ENCODE measurements at places on chromosomes 11 and 22.
A peak's percentile ranks its signal among the peaks of the same experiment; 100 is the strongest.

GRCh38 chr11:68038718-68039525 is at the start of gene TCIRG1:
Gene TCIRG1, plus strand, starts transcription at chr11:68039025. Its CDS starts 2,247 bp downstream, at chr11:68041272.
- peak; percentile 68 for DNase-seq

DNA sequence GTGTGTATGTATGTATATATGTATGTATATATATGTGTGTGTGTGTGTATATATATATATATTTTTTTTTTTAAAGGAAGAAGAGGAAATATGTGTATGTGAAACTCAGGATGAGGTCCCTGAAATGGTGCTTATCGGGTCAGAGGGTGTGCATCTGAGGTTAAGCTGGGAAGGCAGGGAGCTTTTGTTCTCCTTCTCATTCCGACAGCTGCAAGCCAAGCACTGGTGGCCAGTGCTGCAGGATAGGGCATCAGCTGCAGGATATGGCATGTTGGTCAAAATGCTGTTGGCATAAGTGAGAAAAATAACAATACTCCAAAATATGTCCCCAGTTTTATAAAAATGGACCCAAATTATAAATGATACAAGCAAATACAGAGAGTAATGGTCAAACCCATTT is 7.4 kb downstream of the SNRPD3 start:
- no peak for DNase-seq

DNA sequence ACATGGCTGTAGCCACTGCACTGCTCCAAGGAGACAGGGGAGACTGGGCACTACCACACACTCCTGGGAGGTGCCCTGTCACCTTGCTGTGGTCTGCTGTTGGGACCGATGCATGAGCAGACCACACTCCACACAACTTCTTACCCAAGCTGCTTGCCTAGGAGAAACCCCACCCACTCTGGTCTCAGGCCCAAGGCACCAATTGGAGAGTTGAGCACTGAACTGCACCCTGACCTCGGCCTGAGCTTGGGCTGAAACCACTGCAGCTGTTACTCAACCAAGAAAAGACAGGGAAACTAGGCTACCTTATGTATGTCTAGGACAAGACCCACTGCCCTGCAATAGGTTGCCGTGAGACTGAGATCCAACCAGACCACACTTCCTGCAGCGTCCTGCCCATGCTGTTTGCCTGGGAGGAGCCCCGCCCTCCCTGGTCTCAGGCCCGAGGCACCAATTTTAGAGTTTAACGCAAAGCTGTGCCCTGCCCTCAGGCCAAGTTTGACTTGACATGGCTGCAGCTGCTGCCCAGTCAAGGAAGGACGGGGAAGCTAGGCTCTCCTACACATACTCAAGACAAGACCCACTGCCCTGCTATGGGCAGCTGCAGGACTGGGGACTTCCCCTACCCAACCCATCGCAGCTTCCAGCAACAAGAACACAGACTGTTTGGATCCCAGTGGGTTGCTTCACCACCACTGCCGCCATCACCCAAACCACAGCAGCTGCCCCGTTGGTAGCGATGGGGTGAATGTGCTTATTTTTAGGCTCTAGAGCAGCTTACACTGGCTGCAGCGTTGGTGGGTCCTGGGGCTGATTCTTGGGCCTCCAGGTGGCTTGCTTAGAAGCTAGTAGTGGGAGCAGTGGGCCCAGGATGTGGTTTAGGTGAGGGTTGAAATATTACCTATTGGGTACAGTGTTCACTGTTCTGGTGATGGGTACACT is 66.8 kb downstream of the BRD1 start:
- DNase-seq: peak; percentile 53

DNA sequence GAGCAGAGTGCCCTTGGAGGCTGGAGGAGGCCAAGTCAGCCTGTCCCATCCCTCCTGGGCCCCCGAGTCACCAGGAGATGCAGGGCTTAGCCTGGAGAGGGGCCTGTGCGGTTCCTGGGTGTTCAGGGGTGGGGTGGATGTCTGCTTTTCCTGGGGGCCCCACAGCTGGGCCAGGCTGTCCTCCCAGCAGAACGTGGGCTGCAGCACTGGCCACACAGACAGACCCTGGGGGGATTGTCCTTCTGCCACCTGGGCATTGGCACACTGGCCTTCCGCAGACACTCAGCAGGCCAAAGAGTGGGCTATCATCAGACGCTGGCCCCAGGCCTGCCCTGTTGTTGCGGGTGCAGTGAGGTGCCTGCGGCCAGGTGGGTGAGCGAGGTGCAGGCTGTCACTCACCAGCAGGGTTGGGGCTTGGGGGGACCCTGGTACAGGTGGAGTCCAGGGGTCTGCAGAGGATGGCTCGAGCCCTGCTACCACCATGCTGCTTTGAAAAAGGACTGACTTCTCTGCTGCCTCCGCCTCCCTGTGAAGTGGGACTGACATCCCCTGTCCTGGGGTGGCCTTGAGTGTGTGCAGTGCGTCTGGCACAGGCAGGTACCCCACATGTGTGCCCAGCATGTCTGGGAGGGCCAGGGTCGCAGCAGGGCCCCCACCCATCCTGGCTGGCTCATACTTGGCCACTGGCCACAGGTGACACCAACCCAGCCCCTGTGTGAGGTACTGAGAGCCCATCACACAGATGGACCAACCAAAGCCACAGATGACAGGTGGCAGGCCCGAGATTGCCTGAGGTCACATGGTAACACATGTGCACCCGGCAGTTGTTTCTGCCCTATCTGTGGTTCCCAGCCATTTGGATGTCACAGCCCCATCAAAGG is 39.0 kb upstream of the KCNQ1OT1 start:
- DNase-seq: no peak

DNA sequence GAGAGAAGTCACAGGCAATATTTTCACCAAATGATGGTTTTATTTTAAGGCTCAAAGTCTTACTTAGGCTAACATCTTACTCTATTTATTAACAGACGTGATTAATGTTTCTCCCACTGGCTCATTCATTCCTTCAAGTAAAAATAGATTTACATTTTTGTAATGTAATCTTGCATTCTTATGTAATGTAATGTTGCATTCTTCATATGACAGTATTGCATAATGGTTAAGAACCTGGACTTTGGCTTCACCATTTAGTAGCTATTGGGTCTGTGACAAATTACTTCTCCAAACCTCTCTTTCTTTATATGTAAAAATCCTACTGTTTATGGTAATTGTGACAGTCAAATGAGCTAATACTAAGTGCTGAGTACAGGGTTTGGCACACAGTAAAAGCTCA is 3.3 kb upstream of the DIXDC1 start:
- DNase-seq: no peak

All from activated CD8-positive, alpha-beta T cell treated with anti-CD3 and anti-CD28 coated beads for 36 hours (primary cell).